ENCODE measurements at places on chromosomes 7 and 10. TPM values are rescaled to one million over a fixed set of nuclear protein-coding genes. Genes with fewer than 3 reads are reported as not detected.

DNA sequence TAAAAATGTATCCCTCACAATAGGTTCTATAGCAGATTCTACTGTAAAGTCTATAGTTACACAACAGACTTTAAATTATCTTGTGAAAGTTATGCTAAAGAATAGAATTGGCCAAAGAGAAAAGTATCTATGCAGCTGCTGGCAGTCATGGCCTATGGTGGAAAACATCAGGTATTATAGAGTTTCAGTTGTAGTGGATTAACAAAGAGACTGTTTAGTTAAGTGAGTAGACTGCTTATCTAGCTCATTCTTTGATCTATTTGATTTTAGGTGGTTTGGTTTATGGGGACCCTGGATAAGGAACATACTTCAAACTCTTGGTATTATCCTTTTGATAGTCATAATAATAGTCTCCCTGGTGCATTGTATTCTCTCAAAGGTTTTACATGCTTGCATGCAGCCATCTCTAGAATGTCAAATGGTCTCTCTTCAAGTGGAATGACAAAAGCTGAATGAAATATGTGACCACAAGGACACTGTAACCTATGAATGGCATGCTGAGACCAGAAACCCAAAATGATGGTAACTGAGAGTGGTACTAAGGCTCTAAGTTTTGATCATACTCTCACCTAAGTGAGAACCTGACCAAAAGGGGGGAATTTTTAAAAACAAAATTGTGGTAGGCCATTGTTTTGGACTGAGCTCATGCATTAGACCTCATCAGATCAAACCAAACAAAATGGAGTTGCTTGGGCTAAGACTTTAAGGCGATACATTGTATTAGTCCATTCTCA lies 54.9 kb upstream of the NAMPT start:
- no peak for DNase-seq

DNA sequence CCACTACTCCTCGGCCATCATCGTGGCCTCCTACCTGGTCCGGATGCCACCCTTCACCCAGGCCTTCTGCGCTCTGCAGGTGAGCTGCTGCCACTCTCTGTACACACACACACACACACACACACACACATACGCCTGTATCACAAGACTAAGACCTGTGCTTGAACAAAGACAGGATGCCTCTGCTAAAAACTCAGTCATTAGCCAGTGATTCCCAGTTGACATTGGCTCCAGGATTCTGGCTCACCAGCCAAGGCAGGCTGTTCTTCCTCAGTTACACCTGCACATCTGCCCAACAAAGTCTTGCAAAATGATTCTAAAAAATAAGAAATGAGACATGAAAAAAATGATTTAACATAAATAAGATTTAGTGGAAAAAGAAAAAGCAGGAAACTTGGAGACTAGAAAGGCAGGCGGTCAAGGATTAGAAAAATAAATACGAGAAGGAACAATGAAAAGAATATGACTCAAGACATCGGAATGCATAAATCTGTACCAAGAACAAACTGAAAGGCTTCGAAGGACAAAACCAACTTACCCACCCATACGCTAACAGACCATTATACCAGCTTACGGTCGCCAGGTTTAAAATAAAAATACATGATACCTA lies 7.4 kb upstream of the LRRC18 start:
- no peak for DNase-seq

DNA sequence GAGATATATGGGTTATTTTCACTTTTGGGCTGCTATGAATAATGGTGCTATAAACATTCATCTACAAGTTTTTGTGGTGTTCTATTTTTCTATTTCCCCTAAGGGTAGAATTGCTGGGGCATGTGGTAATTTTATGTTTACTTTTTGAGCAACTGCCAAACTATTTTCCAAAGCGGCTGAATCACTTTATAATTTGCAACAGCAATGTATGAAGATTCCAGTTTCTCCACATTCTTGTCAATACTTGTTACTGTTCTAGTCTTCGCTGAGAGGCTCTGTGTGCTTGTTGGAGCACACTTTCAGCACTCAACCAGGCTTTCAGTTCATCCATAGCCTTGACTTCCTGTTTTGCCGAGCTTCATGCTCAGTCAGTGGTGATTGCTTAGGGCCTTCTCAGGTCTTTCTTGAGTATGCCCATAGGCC lies 39.0 kb downstream of the ADK start:
- DNase-seq, result no peak

- no peak for DNase-seq
Observed at GRCh38 chr10:98316170-98316569, 48.2 kb upstream of the LOXL4 start.

DNA sequence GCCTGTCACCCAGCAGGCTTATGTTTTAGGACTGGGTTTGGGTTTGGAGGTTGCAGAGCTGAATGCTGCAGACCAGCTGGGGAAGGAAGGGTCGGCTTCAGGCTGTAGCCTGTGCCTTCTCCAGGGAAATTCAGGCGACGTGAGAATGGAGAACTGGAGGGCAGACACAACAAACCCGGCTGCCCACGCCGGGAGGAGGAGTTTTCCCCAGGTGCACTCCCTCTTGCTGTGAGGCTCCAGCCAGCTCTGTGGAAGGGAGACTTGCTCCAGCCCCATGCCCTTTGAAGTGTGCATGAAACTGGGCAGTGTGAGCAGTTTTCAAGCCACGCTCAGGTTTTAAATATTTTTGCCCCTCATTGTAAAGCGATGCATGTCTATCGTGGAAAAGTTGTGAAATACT lies 279.1 kb downstream of the CCSER2 start:
- no peak for DNase-seq

DNA sequence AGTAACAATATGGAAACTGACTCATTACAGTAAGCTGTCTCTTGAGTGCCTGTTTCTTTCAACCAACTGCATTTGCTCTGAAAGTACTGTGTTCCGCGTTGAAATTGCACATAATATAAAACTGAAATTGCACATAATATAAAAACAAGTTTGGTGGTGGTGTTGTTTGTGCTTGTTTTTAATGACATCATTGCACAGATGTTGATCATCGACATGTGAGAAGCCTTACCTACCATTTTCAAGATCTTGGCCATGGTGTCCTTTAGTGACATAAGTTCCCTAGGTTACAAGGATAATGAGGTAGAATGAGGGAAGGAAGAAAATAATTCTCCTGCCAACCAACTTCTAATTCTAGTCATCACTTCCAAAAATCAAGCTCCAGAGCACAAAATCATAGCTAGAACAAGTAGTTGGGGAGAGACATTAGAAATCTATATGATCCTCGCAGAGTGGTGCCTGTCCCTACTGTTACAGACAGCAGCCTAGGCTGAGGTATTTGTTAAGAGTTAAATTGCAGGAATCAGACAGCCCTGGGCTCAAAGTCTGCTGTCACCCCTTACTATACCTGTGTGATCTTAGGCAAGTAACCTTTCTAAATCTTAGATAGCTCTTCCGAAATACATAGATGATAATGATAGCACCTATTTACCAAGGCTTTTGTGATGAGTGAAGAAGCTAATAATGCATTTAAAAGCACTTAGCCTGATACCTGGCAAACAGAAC lies 29.3 kb downstream of the DOCK4 start:
- DNase-seq, result no peak

DNA sequence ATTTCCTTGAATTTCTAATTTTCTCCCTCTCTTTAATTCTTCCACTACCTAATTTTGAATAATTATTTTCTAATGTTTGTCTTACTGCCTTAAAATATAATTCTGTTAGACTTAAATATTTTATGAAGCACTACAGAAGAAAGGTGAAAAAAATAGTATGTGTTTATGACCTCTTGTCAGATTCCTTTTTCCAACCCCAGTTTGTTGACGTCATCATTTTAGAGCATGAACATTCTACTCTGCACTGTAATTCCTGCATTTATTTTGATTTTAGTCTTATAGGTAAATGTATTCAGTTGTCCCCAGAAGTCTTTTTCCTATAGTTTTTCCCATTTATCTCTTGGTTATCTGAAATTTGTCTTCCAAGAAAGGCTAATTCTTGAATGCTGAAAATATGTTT lies 468.1 kb downstream of the SORCS3 start:
- no peak for DNase-seq

The CLIP2 gene
- polyA plus RNA-seq, result 24.4 TPM

The PDE1C gene
- 3.3 TPM for polyA plus RNA-seq

The GPR15LG gene
- polyA plus RNA-seq, result 0.36 TPM

The CLDN3 gene
- polyA plus RNA-seq, result 27.7 TPM

Measured in right renal cortex interstitium (tissue), 3 donors.